ENCODE measurements at places on chromosomes 3 and 15.

GRCh38 chr15:62626903-62627302 is 415.6 kb upstream of the TPM1 start:
- no peak for DNase-seq

GRCh38 chr3:136332776-136333175 is 82.6 kb downstream of the PCCB start:
- DNase-seq, result no peak

GRCh38 chr3:55654123-55654760 is 167.1 kb upstream of the WNT5A start:
- DNase-seq, result no peak

DNA sequence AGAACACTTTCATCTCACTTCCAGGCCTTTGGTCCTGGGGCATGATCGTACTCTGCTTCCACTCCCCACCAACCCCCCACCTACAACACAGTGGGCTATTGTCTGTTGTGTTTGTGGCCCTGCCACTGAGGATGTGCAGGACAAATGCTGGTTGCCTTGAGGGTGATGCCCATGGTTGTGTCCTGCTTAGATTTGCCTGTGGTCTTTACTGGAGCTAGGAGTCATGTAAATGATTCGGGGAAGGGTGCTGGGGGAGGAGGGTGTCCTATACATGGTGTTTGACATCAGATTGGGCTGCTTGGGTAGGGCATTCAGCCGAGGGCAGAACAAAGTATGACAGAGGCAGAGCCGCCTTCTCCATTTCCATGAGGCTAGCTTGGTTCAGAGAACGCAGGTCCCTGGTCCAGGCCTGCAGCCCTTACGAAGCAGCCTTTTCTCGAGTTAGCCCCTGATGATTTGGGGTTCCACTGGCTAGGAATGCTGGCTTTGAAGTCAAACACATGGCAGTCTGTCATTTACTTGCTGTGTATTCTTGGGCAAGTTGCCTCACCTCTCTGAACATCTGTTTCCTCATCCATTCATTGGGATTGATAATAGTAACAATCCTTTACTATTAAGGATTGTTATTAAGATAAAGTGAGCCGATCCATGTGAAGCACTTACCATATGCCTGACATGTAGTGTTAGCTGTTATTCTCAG is 6.9 kb downstream of the CORO2B start:
- DNase-seq, result no peak

DNA sequence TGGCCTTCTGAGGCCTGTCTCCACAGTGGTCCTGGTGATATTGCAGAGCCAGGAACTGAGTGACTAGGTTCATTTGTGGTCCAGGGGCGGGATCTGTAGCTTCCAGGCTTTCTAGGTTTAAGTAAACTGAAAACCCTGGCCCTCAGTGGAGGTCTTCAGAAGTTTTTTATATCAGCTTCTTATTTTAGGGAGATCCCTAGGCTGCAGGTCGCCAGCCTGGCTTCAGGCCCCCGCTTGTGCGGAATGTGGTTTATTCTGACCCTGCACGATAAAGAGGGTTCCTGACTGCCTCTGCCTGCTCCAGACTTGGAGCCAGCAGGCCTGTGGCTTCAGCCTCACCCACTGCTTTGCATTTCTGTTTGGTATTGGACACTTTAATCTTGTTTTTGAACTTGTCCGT is 133.9 kb upstream of the PLXNA1 start:
- DNase-seq, result no peak

DNA sequence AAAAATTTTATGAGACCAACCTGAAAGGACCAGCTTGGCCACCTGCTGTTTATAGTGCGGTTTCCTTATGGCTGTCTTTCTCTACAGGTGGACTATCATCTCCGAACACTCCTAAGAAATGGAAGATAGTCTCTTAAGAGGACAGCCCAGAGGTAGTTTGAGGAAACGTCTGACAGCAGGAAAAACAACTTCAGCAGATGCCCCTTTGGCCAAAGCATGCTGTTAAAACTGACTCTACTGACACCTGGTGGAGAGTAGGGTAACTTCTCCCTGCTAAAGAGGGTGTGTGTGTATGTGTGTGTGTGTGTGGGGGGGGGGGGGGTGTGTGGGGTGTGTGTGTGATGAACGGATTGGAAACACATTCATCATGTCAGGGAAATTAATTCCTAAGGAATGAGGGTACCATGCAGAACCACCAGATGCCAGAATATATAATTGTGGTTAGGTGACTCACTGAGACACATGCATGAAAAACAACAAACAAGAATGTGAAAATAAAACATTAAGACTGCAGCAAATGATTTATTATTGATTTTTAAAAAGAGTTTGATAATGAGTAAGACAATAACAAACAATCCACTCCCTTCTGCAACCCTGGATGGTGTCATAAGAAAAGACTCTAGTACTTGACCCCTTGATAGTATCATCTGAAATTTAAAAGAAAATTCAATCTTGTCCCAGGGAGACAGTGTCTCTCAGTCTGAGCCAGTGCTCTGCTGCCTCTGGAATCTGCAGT is 256.5 kb downstream of the THRB start:
- no peak for DNase-seq

GRCh38 chr3:8371085-8371551 is 130.5 kb upstream of the LMCD1 start:
- DNase-seq, result no peak

DNA sequence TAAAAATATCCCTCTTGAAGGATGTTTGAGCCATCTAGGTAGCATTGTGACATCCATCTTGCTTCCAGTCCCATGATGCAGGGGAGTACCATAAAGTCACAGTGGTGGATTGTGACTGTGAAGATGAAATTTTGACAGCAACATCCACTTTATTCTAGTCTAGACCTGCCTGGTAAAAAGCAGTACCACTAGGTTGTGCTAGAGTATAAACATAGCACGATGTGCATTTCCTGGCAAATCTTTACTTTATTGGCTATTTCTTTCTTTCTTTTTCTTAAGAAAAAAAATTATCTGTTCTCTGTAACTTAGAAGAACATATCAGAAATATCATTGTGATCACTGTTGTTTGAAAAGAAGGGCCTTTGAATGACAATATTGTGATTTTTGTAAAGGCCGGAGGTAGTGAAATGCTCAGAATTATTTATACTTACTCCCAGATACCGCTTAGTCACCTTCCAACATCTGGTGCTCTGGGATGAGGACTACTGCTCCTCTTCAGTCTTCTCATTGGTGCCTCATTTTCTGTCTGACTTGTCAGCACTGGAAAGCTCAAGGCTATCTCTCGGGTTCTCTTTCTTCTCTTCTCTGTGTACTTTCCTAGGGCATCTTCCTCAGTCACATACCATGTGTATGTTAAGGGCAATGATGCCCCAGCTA is 35.6 kb downstream of the AGBL1 start:
- DNase-seq, result no peak

- DNase-seq, result no peak
These were observed 23.2 kb upstream of the PIGZ start for GRCh38 chr3:196991581-196992460.

DNA sequence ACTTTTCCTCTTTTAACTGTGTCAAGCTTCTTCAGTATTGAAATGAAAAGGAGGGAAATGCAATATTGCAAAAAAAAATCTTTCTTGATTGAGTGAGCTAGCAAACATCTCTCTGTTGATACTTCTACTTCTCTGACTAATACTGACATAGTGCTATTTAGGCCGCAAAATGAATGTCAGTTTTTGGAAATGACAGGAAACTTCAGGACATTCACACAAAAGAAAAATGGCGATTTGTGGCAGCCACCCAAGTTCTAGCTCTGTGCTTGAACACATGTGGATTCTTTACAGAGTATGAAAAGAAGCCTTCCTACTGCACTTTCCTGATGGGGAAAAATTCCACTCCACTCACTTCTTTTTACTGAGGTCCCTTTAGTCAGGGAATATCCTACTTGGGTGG is 486.8 kb upstream of the ALCAM start:
- no peak for DNase-seq

DNA sequence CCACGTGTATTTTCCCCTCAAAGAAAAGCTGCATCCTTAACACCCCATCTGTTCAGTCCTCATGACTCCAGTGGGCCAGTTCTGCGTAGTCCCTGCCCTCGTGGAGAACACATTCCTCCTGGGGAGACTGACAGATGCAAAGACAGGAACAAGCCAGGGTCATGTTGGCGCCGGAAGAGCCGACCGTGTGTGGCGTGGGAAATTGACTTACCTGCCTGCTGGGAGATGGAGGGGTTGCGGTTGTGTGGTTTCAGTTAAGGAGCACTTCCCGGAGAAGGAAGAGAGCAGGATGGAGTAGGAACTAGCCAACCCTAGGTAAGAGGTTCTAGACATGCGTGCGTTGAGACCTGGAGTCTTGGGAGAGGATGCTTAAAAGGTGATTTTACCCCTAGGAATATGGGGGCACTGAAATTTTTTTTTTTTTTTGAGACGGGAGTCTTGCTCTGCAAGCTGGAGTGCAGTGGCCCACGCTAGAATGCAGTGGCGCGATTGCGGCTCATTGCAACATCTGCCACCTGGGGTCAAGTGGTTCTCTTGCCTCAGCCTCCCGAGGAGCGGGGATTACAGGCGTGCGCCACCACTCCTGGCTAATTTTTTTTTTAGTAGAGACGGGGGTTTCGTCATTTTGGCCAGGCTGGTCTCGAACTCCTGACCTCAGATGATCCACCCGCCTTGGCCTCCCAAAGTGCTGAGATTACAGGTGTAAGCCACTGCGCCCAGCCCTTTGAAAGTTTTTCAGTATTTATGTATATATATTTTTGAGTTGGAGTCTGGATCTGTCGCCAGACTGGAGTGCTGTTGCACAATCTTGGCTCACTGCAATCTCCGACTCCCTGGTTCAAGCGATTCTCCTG is 1.4 kb downstream of the VHL start:
- no peak for DNase-seq

DNA sequence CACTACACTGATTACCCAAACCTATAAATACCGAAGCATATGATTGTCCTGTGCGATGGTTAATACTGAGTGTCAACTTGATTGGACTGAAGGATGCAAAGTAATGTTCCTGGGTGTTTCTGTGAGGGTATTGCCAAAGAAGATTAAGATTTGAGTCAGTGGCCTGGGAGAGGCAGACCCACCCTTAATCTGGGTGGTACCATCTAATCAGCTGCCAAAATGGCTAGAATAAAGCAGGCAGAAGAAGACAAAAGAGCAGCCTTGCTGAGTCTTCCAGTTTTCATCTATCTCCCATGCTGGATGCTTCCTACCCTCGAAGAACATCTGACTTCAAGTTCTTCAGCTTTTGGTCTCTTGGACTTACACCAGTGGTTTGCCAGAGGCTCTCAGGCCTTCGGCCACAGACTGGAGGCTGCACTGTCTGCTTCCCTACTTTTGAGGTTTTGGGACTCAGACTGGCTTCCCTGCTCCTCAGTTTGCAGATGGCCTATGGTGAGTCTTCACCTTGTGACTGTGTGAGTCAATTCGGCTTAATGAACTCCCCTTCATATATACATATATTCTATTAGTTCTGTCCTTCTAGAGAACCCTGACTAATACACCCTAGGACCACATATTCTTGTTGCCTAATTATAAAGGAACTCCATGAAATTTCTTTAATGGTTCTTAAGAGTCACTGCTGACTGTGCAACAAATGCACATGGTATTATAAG is 31.7 kb downstream of the CSNK1G1 start:
- no peak for DNase-seq

GRCh38 chr3:13338231-13338630 is 81.9 kb downstream of the NUP210 start:
- DNase-seq, result no peak

- DNase-seq, result no peak
These were observed 56.9 kb downstream of the CADPS start for GRCh38 chr3:62818347-62818746.

DNA sequence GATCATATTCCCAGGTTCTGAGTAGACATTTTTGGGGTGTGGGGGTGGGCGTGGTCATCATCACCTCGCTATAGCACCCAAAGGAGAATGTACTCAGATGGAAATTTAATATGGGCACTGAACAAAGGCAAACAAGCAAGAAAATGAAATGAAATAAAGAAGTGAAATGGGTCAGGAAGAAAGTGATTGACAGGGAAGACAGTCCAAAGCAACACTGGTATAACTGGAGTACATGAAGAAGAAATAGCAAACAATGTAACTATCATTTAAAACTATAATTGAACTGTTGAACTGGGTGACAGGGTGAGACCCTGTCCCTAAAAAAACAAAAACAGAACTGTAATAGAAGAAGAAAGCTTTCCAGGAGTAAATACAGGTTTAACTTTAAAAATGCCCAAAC is 24.8 kb downstream of the RPL39L start:
- no peak for DNase-seq

Data from C1 segment of cervical spinal cord (tissue), 14 donors.